Activated CD4-positive, alpha-beta T cell treated with anti-CD3 and anti-CD28 coated beads, Interleukin-2, amount 50 U/mL, for 1 hour (primary cell): ENCODE measurements at places on chromosomes 3 and 15.

DNA sequence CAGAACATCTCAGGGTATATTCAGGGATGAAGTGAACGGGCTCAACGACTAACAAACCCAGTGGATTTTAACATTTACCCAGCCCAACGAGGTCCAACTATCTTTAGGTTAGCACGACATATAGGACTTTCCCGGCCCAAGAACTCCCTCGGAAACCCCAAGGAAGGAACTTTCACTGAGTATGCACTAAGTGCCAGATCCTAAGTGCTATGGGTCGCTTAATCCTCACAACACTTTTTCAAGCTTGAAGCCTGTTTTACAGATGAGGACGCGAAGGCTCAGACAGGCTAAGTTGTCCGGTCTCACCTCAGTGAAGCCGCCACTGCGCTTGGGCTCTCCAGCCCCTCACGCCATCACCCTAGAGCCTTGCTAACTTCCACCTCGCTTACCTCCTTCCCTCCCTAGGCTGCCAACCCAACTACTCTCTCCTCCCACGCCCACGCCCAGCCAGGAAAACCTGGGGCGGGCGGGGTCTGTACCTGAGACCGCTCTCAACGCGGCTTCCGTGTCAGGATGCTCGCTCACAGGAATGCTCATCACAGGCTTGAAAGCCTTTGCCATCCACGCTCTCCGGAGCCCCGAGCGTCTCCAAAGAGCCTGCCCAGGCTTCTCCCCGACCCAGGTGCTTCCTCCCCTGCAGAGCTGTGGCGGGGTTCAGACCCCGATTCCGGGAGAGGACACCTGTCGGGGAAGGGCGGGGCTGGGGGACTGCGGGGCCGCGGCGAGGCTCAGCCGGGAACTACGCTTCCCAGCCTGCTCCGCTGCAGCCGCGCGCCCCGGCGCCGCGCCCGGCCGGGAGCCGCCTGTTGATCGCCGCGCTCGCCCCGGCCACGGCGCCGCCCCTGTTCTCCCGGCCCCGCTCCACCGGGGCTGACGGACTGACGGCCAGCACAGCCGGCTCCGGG, at the start of gene TMOD2:
Gene TMOD2 (plus strand): TSS at position 806 of the 905 bp plus-strand sequence. CDS start 14,845 bp downstream, outside the sequence.
- peak; percentile 51 for DNase-seq

GRCh38 chr3:162517110-162517509, 1020.5 kb downstream of the OTOL1 start:
- DNase-seq, result no peak

GRCh38 chr3:171781711-171782127, 28.6 kb downstream of the PLD1 start:
- no peak for DNase-seq

DNA sequence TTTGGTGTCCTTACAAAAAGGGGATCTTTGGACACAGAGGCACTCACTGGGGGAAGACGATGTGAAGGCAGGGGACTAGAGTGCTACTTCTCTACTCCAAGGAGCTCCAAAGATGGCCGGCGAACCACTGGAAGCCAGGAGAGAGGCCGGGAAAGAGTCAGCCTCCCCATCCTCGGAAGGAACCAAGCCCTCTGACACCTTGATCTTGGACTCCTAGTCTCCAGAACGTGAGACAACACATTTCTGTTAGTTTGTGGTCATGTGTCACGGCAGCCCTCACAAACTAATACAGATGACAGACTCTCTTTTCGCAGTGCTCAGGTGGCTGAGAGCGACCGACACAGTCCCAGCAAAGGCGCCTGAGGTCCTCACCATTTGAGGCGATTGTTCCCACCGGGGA, 24.4 kb upstream of the ATP2B2 start:
- DNase-seq, result no peak

DNA sequence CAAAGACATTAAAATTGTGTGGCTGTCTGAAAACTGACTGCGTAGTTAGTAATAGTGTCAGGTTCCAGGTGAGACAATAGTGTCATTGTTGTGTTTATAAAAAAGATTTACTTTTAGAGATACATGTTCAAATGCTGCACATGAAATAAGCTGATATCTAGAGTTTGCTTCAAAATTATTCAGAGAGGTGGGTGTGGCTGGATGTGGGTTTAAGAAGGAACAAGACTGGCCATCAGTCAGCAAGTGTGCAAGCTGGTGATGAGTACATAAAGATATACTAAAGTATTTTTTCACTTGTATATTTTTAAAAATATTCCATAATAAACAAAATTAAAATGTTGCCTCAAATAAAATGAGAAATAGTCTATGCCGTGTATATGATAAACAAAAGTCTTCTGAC, 190.6 kb downstream of the ARRDC4 start:
- no peak for DNase-seq

- DNase-seq, result no peak
These were observed 3.1 kb downstream of the MYO1E start for GRCh38 chr15:59369597-59369996.

DNA sequence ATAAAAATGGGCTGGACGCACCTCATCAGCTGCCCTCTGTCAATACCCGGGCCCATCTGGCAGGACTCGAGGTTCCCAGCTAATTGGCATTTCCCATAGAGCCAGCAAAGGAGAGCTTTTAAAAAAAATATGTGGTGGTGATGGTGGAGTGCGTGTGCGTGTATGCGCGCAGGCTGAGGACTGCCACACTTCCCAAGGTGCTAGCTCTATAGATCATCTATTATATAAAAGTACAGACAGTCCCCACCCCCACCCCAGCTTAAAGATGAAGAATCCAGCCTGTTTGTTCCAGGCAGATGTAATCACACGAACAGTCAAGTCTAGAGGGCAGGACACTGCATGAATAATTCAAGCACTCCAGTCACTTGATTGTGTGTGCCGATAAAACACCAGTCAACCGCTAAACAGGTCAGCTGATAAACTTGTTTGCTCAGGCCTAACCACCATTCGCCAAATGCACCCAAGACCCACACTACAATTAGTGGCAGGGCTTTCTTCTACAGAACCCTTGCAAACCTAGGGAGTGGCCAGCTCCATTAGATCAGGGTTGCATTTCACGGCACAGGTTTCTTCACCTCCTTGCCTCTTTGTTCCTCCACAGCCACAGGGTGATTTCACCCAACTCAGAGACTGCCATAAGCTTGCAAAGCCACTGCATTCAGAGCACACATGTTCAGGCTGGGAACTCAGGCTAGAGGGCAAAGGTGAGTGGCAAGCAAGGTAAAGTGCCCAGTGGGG, 5.8 kb downstream of the TLE3 start:
- DNase-seq, result peak; percentile 5

DNA sequence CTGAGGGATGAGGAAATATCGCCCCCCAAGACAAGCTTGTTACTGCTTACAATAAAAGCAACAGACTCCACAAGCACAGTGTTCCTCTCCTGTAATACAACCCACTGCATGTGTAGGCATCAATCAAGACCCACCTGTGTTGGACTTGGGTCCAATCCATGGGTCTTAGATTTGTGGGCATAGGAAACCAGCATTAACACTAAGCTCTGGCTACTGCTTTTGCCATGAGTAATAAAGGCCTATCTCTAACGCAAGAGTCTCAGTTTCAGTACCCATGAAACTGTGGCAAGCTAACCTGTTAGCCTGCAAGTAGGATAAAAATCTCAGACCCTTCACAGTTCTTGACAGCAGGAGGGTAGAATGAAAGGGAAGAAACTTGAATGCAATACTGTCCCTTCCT, 5.2 kb upstream of the EIF1B start:
- DNase-seq, result no peak

DNA sequence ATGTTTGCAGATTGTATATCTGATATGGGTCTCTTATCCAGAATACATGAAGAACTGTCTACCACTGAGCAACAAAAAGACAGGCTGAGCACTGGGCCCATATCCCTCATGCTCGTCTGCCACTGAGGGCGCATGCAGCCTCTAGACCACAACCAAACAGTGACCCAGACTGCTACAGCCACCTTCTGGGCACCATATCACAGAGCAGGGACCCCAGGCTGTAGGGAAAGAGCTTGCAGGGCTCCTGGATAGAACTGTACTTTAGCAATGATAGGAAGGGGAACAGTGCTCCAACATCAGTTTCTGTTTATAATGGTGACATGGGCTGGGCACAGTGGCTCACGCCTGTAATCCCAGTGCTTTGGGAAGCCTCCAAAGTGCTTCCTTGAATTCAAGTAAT, 40.2 kb upstream of the TMEM87A start:
- no peak for DNase-seq

- no peak for DNase-seq
These were observed 63.2 kb upstream of the IQSEC1 start for GRCh38 chr3:13136426-13136825.

- DNase-seq, result no peak
These were observed 1.4 kb downstream of the PDZRN3 start for GRCh38 chr3:73623346-73623745.

GRCh38 chr3:127473244-127474024, 117.1 kb downstream of the TPRA1 start:
- DNase-seq, result no peak
